ENCODE measurements at places on chromosomes 1 and 21.

GRCh38 chr1:203093754-203094410, 8.1 kb upstream of the MYOG start:
- DNase-seq: no peak

GRCh38 chr1:192476802-192477298, 98.7 kb upstream of the RGS1 start:
- no peak for DNase-seq

- no peak for DNase-seq
Observed at GRCh38 chr1:56426587-56427381, 152.6 kb downstream of the PLPP3 start.

GRCh38 chr1:58979086-58979485, 195.2 kb upstream of the JUN start:
- DNase-seq: no peak

- no peak for DNase-seq
Observed at GRCh38 chr1:210081494-210081893, 143.5 kb downstream of the SYT14 start.

DNA sequence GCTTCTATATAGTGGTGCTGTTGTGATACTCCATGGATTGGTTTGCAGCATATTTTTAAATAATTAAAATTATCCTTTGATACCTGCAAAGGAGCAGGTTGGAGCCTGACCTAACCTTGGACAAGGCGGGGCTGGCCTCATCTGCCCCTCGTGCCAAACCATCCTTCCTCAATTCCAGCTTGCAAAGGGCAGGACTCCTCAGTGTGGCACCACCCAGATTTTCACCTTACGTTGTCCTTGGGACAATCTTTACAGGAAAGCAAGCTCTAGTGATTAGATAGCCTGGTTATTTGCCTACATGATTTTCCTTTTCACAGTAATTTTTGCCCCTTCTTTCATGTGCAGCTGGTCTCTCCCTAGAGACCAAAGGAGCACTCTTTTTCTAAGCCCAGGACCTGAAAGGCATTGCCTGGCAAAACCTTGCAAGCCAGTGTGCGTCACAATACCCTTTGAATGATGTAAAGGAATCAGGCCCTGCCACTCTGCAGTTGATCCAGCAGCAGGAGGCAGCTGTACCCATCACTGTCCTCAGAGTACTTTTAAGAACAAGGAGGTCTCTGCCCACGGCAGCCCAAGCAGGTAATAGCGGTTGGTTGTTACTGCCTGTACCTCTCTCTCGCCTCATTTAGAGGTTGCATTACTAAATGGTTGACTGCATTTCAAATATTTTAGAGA, 99.4 kb downstream of the ADSS2 start:
- no peak for DNase-seq

DNA sequence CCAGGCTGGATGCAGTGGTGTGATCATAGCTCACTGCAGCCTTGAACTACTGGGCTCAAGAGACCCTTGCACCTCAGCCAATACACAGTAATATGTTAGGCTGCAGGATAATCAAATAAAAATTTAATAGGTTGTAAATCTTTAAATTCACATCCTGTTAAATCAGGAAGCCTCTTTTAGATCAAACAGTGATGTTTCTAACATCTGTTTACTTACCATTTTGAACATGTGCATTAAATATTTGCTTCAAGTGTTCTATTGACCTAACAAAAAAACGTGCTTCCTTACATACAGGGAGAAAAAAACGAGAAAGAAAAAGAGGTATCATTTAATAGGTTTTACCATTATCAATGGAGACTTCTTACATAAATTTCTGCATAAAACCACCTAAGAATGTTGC, 70.6 kb downstream of the IARS2 start:
- no peak for DNase-seq

- no peak for DNase-seq
Observed at GRCh38 chr1:119141020-119141424, 569 bp upstream of the WARS2 start.

DNA sequence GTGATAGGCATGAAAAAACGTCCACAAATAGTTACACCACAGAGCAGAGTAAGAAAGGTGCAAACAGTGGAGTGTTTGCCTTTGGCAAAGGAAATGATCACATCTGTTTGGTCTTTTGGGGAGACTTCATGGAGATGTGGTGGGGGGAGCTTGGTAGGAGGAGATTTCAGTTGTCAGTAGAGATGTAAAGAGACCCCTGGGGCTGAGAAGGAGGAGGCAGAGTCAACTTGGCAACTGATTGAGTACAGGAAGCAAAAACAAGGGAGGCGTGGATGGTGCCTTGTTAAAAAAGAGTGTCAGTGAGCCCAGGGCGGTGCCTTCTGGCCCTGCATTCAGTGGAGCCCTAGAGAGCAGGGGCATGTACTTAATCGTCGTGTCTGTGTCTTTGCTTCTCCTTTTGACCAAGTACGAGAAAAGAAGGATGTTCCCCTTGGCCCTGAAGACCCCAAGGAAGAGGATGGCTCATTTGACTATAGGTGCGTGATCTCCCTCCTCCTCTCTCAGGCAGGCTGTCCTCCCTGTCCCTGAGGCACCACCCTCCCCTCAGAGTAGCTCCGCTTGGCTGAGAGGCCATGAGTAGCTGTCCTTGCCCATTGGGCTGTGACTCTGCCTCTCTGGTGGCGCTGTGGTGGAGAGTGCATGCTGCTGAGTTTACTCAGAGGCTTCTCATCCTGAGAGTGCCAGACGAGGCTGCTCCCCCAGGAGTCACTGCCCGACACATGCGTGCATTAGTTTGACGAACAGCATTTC, 30.4 kb upstream of the CNTN2 start:
- DNase-seq: no peak

DNA sequence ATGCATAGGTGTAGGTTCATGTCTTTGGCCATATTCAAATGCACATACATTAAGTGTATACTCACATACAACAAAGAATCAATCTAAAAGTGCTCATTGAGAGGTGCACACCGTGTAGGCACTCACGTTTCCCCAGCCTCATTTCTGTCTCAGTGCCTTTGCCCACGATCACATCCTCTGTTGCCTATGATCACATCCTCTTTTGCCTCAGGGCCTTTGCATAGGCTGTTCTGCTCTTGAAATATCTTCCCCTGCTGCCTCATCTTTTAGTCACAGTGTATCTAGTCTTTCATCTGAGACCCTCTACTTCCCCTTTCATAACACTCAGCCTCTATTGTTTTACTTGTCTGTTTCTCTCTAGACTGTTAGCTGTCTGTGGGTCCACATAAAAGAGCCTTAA, 69.3 kb downstream of the FOXD2 start:
- DNase-seq: no peak
